Stimulated activated CD4-positive, alpha-beta T cell treated with anti-CD3 and anti-CD28 coated beads, Interleukin-4, amount 100 ng/mL, for 48 hours (primary cell): ENCODE measurements at places on chromosomes 5 and 9.

- no peak for DNase-seq
These were observed 191.4 kb downstream of the TMEM167A start for GRCh38 chr5:82885627-82886389.

DNA sequence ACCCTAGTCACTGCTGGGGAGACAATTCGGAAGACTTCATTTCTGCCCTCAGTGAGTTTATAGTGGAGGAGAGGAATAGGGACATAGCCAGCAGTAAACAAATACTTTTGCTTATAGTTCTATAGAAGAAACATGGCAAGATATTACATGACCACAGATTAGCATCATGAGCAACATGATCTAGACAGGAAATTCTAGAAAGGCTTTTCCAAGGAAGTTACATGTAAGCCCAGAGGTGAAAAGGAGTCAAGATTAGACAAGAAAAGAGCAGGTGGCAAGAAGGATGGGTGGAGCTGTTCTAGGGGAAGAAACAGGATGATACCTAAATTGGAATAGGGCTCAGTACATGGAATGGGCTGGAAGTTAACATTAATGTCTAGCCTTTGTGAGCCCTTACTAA lies 82.8 kb upstream of the MYO10 start:
- no peak for DNase-seq

DNA sequence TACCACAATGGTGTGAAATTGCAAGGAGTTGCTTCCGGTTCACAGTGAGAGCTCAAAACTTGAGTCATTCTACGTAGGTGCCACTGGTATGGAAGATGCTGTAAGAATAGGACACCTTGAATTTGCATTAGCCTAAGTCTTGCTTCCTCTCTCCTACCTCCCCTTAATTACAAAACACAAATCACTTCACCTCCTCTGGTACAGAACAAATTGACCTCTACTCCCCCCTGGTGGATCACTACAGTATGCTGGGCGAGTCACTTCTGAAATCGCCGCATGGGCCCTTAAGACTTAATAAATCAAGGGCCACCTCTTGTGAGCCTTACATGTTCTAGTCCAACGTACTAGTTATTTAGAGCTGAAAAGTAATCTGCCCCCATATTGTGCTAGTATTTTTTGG lies 145.3 kb upstream of the SMARCA2 start:
- no peak for DNase-seq

DNA sequence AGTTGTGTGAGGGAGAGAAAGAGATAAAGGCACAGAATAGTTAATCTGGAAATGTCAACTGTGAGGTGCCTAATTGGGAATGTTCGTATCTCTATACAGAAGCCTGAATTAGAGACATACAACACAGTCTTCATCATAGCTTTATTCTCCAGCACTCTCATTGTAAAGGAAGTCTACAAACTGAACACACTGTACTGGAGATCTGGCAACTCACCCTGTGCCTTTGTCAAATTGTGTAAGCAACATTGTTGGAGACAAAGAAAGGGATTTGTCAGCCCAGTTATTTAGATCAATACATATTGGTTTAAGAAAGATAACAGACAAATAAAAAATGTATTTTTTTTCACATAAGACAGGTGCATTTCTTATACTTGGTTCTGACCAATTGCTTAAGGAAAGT lies 832.9 kb upstream of the DMAC1 start:
- DNase-seq: no peak

GRCh38 chr5:38697013-38697412 lies 140.6 kb upstream of the LIFR start:
- DNase-seq: no peak

GRCh38 chr9:129165198-129165597 lies 12.9 kb downstream of the IER5L start:
- DNase-seq: no peak

DNA sequence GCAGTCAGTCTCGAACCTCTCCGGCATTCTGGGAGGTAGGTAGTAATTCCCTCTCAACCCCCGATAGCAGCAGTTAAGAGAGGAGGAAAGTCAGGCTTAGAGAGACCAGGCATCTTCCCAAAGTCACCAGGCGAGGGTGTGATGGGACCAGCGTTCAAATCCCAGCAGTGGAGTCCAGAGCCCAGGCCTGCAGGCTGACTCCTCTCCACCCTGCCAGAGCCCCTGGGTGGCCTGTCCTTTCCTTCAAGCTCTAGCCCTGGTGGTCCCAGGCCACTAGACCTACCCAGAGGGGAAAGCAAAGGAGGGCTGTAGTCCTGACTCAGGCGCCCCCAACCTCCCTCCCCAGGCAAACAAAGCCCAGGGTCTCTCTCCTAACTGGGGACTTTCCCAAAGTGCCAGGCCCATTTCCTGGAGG lies 4.2 kb upstream of the NR5A1 start:
- DNase-seq: no peak
